ENCODE measurements at places on chromosomes 12 and 14. TPM values are rescaled to one million over a fixed set of nuclear protein-coding genes. Genes with fewer than 3 reads are reported as not detected.

- H3K4me3 ChIP-seq: no peak overlapping the region
- no peaks in the 10 kb centered on the region for H3K36me3 ChIP-seq
- no peak for DNase-seq
- no peaks in the 10 kb centered on the region for H3K4me1 ChIP-seq
Measured at GRCh38 chr12:82793751-82794281, 107.1 kb downstream of the TMTC2 start.

DNA sequence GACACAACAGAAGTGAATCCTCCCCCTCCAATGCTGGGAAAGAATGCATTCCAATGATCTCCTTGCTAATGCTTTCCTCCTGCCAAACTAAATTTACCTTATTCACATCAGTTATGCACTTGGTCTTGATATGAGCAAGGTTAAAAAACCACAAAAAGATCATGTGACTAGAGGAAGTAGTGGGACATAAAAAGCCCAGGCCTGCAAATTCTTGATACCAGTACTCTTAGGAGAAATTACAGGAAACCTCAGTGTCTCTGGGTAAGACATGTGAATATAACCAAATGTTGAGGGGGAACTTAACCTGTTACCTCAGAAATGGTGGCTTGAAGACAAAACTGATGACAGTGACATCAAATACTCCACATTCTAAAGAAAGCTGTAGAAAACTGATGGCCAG, 427.1 kb downstream of the RPS29 start:
- no peak overlapping the region for H3K27ac ChIP-seq
- no peak for DNase-seq
- no peaks in the 10 kb centered on the region for H3K36me3 ChIP-seq
- peaks cover 6% of the 10 kb centered on the region for H3K4me1 ChIP-seq

GRCh38 chr14:97457575-97458085, 660.4 kb downstream of the VRK1 start:
- H3K27me3 ChIP-seq: no peaks in the 10 kb centered on the region
- H3K4me3 ChIP-seq: no peak overlapping the region
- H3K27ac ChIP-seq: no peak overlapping the region
- H3K36me3 ChIP-seq: no peaks in the 10 kb centered on the region

DNA sequence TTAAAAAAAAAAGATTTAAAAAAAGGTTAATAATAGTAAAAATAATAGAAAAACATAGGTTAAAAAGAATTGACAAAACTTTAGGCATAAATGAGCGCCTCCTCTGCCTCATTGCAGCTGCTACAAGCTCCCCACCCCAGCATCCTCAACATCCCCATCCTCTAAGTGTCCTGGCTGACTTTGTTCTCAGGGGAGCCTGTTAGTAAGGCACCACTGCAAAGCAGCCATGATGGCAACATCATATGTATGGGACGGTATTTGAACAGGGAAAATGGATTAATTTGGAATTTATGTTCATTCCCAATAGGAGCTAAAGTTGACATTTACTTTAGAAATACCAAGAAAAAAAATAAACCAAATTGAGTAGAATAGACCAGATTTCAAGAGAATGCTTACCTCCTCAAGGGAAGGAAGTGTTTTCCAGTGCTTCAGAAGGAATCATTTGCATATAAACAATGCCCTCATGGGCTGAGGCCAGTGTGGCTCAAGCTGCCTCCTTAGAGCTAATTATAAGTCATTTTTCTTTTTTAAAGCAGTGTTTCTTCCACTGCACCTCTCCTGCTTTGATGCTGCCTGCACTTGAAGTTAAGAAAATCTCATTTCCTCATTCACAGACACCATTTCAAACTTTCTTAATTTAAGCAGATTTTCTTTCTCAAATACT, 59.6 kb downstream of the DACT1 start:
- no peaks in the 10 kb centered on the region for H3K36me3 ChIP-seq
- H3K27me3 ChIP-seq: no peaks in the 10 kb centered on the region
- no peak for DNase-seq
- H3K4me3 ChIP-seq: no peak overlapping the region
- no peak overlapping the region for H3K27ac ChIP-seq
- no peaks in the 10 kb centered on the region for H3K4me1 ChIP-seq

- H3K27ac ChIP-seq: peak overlapping the region; percentile 89
- H3K36me3 ChIP-seq: peaks cover 72% of the 10 kb centered on the region
- DNase-seq: peak; percentile 98
Measured at GRCh38 chr12:124381456-124382296, 86.8 kb downstream of the RFLNA start.

DNA sequence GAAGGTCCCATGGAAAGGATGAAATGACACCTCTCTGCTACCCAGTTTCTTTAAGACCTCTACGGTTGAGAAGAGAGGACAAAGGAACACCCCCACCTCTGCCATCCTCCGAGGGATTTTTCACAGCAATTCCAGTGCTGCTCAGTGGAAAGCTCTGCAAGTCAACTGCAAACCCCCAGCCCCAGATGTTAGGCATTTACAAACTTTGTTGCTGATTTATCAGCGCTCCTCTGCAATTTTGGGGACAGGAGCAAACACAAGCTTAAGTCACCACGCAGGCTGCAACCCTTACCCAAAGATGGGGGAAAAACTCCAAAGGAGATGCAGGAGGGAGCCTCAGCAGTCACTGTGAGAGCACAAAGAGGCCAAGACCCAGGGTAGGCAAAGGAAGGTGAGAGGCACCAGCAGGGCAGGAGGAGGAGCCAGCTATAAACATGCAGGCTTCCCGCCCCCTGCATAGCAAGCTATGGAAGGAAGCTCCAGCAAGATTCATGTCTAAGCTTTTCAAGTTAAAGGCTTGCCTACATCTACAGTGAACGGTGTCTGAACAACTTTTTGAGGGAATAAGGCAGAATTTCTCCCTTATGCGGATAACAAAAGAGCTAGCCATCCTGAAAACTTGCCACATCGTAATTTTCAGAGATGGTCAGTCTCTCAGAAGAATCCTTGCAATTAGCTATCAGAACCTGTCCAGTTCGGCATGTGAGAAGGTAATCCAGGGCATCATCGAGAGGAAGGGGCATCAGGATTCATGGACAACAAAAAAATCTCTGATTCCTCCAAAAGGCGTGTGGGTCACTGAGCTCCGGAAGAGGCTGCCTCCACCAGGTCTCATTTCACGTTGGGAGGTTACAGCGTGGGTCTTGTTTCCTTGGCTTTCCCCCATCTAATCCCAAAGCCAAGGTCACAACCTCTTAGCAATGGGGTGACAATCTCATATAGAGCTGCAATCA, 3.9 kb downstream of the CTDSP2 start:
- H3K27me3 ChIP-seq: no peaks in the 10 kb centered on the region
- H3K4me1 ChIP-seq: peaks cover 74% of the 10 kb centered on the region
- no peak for DNase-seq
- H3K4me3 ChIP-seq: peak overlapping the region; percentile 94
- H3K36me3 ChIP-seq: no peaks in the 10 kb centered on the region

GRCh38 chr12:88035271-88035906, 6.2 kb upstream of the C12orf50 start:
- no peaks in the 10 kb centered on the region for H3K36me3 ChIP-seq
- peak overlapping the region; percentile 46 for H3K27ac ChIP-seq
- peak; percentile 91 for DNase-seq
- no peaks in the 10 kb centered on the region for H3K4me1 ChIP-seq
- peak overlapping the region; percentile 50 for H3K4me3 ChIP-seq

GRCh38 chr14:81767266-81767995, 233.8 kb upstream of the SEL1L start:
- no peak for DNase-seq
- H3K4me1 ChIP-seq: no peaks in the 10 kb centered on the region
- no peak overlapping the region for H3K4me3 ChIP-seq
- H3K27ac ChIP-seq: no peak overlapping the region

- H3K27ac ChIP-seq: peak overlapping the region; percentile 90
- H3K27me3 ChIP-seq: peaks cover under 1% of the 10 kb centered on the region
- H3K4me1 ChIP-seq: peaks cover 66% of the 10 kb centered on the region
- H3K4me3 ChIP-seq: peak overlapping the region; percentile 96
- DNase-seq: peak; percentile 47
Measured at GRCh38 chr12:4275016-4275869, 1.7 kb downstream of the CCND2 start.

Gene TAS2R31
- 28.5 TPM for total RNA-seq

Gene BICD1
- total RNA-seq: 2.9 TPM

Gene NRL
- total RNA-seq: 3.4 TPM

Gene ADIPOR2
- 164 TPM for total RNA-seq

Gene KLHDC1
- total RNA-seq: 2.3 TPM
